Liver (tissue), 10 donors: ENCODE measurements at places on chromosomes 16 and 17. TPM values are rescaled to one million over a fixed set of nuclear protein-coding genes. Genes with fewer than 3 reads are reported as not detected.

DNA sequence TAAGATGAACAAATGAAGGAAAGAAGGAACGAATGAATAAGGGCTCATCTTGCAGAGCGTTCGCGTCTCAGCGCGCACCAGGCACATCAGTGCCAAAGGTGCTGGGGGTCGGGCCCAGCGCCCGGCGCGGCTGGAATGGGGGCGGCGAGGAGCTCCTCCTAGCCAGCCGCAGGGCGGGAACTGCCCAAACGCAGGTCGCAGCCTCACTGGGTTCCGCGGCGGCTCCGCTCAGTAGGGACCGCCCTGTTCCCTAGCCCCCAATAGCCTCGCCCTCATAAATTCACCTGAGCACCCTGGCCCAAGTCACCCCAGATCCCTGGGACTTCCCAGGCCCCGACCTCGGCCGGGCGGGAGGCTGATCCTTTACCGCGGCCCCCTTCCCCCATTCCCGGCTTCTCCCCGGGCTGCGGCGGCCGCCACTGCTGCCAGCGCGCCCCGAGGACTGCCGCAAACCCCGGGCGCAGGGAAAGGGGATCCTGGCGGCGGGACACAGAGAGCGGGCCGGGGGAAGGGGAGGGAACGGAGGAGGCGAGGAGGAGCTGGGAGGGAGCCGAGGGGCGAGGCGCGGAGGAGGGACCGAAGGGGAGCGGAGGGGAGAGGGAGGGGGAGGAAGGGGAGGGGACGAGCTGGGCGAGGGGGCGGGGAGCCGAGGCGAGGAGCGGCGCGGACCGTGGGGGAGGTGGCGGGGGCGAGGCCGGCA, 377 bp upstream of the CRHR1 start:
- no peak for DNase-seq

Gene EPOP
- total RNA-seq = 1.8 TPM

Gene TTLL6
- not detected for total RNA-seq

DNA sequence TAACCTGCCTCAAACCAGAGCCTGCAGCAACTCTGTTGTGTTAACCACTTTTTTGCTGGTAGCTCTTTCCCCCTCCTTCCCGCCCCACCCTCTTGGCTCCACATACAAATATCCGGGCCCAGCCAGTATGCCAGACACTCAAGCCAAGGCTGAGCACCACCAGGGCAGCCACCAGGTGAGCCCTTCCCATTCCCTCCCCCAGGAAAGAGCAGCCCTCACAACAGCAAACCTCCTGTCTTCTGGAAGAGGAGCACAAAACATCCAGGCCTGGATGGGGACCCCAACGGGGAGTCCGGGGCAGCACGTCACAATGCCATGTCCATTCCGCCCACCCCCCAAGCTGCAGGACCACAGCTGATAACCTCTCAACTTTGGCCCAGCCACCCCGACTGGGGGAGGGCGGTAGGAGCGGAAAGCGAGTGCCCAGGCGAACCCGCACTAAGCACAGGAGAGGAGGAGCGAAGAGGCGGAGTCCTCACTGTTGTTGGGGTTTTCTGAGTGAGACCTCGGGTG, 757 bp downstream of the ORMDL3 start:
- peak; percentile 79 for DNase-seq

DNA sequence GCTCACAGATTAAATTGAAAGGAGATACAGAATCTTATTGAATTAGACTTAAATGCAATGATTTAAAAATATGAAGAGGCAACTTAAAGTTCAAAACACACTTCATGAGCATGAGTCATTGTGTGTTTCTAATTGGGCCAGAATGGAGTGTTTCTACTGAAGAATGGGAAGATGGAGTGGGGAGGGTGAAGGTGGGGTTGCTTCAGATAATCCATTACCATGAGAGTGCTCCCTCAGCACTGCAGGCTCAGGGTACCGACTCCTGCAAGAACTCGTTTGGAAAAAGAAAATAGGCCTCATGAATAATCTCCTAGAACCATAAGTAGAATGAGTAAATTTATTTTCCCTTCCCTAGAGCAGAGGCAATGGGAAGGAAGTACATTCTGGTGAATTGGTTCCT, 372.8 kb downstream of the TOX3 start:
- DNase-seq = no peak

Gene SDR42E2
- total RNA-seq = not detected

GRCh38 chr17:77086433-77087010, 54.2 kb upstream of the SEC14L1 start:
- peak; percentile 96 for DNase-seq

Gene TNS4
- 0.08 TPM for total RNA-seq

DNA sequence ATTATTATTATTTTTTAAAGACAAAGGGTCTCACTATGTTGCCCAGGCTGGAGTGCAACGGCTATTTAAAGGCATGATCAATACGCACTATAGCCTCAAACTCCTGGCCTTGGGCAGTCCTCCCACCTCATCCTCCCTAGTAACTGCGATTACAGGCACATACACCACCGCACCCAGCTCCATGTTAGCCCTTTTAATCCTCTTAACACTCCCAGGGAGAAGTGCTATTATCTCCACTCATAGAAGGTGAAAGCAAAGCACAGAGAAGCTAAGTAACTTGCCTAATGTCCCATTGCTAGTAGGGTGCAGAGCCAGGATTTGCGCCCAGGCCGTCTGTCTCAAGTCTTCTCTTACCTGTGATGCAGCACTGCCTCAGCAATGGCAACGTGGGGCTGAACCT, 5.0 kb downstream of the HAS3 start:
- DNase-seq = no peak

DNA sequence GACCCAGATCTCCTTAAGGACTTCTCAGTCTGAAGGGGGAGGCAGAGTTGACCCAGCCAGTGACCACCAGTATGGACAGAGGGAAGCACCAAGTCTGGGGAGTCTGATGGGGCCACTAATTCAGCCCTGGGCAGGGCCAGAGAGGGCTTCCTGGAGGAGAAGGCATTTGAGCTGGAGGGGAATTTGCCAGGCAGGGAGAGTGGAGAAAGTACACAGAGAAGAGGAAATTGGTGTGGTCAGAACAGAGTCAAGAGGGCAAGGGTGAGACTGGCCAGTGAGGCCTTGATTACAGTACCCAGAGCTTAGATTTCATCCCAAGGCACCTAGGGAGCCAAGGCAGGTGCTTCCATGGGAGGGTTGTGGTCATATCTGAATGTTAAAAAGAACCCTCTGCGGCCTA, 36.3 kb downstream of the MYO15A start:
- no peak for DNase-seq
